T-helper 1 cell (primary cell): ENCODE measurements at places on chromosomes 6 and 20.

DNA sequence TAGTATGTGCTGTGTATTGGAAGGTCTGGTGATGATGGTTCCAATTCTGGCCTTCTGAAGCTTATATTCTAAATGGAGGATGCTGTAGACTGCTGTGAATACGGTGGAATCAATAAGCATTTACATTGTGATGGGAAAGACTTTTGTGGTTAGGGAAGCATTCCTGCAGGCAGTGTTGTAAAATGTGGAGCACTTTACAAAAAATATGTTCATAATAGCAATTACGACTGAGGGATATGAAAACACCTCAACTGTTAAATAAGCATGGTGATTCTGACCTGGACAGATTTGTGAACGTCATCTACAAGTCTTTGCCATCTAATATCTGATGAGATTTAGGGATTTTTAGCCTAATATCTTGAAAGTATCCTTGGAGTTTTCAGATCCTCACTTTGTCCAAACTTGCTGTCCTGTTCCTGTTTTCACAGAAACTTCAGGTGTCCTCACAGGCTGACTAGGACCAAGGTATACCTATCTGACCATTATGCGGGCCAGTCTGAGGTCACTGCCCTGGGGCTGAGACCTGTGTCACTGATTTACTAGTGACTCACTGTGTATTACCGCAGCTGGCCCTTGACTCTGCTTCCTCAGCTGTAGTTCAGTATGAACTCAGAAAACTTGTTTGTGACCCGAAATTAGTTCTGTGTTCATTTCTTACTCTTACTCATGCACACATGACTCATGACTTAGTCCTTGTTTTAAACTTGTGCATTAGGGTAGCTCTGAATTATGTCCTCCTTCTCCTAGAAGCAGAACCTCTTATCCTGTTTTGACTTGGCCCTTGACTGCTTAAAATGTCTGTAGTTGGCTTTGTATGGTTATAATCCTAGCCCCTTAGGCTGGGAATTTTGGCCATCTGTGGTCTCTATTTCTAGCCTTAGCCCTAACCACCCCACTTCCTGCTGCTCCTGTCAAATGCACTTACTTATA lies 343.0 kb downstream of the CDKAL1 start:
- DNase-seq: no peak

DNA sequence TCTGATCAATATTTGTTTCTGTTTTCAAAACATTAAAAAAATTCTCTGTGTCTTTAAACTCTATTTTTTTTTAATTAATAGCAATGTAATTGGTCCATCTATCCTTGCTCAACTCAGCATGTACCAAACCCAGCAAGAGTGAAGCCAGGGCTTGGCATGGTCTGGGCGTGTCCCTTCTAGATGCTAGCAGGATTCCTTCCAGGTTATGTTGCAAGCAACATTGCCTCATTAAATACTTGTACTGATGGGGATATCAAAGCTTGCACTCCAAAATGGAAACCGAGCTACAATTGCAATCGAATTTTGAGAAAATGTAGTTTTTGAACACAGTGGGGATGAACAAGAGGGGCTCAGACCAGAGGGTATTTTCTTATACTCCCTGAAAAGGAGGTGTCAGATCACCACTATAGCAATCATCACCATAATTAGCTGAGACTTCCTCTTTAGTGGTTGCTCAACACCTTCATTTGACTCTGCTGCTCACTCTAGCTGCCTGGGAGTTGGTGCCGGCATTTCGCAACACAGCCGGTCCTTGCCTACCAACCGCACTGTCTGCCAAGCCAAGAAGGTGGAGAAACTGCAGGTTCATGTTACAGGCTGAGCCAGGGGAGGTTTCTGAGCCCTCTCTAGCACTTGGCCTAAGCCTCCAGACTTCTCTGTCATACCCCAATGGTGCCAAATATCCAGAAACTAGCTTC lies 67.8 kb upstream of the RALGAPA2 start:
- DNase-seq: no peak

GRCh38 chr6:46528961-46529750 lies 37.9 kb upstream of the RCAN2 start:
- DNase-seq: no peak

- no peak for DNase-seq
Measured at GRCh38 chr20:18077157-18077556, 19.4 kb upstream of the OVOL2 start.

GRCh38 chr6:19715167-19715551 lies 122.0 kb upstream of the ID4 start:
- DNase-seq: no peak

DNA sequence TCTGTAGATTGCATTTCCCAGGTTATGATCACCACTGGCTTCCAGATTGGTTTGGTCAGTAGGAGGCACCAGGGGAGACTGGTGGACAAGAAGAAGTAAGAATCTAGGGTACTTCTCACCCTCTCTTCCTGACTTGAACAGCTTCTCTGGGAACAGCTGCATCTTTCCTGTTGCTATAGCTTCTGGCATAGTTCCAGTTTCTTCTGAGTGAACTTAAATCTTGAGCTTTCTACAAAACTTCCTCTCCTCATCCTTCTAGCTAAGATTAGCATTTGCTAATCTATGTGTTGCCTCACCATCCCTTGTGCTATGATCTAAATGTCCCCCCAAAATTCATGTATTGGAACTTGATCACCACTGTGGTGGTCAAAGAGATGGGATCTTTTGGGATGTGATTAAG lies 724.6 kb downstream of the UTRN start:
- DNase-seq: no peak

- no peak for DNase-seq
Measured at GRCh38 chr6:87180105-87180728, 24.9 kb downstream of the ZNF292 start.

- no peak for DNase-seq
Measured at GRCh38 chr20:10476319-10476724, 41.2 kb downstream of the SLX4IP start.

DNA sequence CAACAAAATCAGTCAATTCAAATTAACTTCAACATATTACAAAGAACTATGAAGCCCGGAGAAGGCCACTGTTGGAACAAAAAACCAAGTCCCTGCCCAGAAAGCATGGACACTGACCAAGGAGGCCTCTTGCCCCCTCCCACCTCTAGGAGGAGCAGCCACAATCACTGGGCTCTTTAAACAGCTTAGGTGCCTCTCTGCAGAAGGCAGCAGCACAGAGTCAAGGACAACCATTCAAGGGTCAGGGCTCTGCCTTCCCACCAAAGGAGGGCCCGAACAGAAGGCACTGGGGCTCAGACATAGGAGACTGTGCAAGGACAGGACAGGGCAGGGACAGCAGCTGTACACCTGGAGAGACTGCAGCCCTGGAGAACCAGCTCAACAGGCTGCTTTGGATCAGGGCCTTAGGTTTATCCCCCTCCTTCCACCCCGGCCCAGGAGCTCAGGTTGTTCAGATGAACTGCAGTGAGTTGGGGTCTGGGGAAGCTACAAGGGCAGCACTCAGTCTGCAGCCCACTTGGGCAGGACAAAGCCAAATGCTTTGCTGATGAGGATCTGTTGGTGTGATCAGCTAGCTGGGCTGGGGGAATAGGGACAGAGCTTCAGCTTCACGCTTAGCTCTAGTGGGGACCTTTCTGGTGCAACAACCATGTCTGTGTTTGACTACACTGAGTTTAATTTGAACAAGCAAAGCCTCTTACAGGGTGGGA lies 17.8 kb downstream of the TOMM34 start:
- no peak for DNase-seq

GRCh38 chr6:141541581-141542324 lies 591.0 kb upstream of the GJE1 start:
- DNase-seq: no peak

- DNase-seq: no peak
Measured at GRCh38 chr6:164252948-164253347, 838.4 kb downstream of the QKI start.

DNA sequence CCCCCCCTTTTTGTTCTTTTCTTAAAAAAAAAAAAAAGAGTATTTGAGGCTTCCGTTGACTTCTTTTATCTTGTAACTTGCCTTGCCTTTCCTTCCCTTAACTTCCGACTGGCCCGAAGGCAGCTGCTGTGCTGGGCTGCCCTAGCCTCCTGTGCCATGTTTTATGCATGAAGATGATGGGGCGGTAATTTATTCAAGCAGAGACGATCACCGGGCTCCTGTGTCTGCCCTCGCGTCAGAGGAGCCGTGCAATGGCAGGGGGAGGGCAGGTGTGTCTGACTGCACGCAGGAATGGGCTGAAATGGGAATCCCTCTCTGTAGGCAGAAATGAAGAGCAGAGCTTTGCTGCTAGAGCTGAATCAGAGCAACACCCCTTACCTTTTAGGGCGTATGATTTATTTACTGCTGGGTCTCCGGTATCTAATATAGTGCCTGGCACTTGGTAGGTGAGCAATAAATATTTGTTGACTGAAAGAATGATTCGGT lies 106.3 kb upstream of the RIPOR2 start:
- DNase-seq: peak; percentile 63

- no peak for DNase-seq
Measured at GRCh38 chr20:24584538-24585356, 115.3 kb downstream of the SYNDIG1 start.

DNA sequence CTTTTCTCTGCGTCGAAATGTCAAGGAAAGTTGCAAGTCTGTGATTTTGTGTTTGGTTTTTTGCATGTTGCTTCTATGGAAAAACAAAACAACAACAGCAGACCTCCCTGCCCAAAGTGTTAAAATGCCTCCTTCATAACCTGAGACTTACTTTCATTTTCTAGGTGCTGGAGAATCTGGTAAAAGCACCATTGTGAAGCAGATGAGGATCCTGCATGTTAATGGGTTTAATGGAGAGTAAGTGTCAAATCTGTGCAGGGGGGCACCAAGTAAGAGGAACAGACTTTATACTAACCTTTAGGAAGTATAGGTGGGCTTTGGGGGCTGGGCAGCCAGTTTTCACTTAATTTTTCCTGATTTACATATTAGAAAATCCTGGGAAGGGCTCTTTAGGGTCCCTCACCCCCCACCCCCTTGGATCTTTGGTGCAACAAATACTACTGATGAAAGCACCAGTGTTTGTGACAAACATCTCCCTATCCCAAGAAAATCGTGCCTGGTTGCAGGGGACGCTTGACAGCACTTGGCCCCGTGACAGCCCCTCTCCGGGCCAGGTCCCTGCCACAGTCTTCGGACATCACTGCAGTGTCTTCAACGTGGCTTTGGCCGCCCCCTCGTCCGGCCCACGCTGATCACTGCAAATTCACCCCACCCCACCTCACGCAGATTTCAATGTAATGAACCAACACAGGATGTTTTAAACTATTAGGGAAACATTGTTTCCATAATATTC lies 43.1 kb downstream of the GNAS start:
- DNase-seq: no peak

DNA sequence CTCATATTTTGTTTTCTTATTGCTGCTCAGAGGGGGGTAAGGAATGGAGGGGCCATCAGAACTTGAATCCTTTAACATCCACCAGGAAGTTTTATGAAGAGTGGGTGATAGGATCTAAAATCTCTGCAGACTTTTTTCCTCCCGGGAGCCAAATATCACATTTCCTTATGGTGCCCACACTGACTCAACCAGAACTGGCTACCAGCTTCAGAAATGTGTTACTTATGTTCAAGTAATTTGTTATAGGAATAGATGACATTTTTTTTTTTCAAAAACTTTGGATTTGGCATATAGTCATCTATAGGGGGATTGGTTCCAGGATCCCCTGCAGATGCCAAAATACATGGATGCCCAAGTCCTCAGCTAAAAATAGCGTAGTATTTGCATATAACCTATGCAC lies 18.4 kb downstream of the LHFPL5 start:
- no peak for DNase-seq

DNA sequence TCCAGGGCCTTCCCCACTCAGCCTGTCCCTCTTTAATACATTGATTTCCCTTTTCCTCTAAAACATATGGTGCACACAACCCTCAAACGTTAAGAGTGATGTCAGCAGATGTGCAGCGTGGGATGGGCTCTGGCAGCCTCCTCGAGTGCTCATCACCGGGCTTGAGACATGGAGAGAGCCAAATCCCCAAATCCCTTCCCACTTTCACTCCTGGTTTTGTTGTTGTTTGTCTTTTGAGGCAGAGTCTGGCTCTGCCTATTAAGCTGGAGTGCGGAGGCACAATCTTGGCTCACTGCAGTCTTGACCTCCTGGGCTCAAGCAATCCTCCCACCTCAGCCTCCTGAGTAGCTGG lies 5.8 kb upstream of the PLTP start:
- no peak for DNase-seq

- no peak for DNase-seq
Measured at GRCh38 chr20:30487947-30488926, 769.2 kb upstream of the DEFB115 start.

DNA sequence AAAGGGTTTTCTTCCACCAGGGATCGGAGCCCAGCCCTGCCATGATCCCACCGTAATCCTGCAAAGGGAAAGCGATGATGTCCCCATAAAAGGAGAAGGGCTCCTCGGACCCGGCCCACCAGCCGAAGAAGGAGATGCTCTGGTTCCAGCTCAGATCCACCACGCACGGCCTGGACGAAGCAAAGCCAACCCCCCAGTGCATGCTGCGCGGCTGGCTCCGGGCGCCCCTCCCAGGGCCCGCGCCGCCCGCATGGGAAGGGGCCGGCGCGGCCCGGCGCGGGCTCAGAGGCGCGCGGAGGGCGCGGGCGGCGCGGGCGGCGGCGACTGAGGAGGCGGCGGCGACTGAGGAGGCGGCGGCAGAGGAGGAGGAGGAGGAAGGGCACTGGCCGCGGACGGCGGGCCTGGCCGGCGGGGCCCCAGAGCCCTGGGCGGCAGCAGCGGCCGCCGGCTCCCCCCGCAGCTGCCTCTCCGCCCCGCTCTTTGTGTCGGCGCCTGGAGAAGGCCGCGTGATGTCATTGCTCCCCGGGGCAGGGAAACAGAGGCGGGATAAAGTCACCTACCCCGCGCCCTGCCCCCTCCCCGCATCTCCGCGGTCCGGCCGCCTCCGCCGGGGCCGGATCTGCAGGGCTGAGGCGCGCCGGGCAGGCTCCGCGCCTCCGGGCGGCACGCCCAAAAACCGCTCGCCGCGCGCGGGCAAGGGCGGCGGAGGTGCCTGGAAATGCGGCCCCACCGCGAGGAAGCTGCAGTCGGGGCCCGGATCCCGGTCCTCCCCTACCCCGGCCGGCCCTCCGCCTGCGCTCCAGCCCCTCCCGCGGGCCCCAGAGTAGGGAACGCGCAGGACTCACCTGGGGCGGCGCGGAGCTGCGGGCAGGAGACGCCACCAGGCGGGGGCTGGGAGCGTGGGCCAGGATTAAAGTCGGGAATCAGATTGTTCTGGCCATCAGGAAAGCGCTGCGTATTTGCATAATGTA lies at the start of gene FAXC:
Gene FAXC, minus strand, starts transcription at position 504 of the 971 bp plus-strand sequence. Its CDS starts 302 bp downstream, at position 202.
- no peak for DNase-seq

- no peak for DNase-seq
Measured at GRCh38 chr6:74467533-74468215, 738.2 kb downstream of the COL12A1 start.

GRCh38 chr6:16043171-16044135 lies 85.4 kb upstream of the MYLIP start:
- DNase-seq: no peak

GRCh38 chr6:46419576-46420002 lies 71.7 kb downstream of the RCAN2 start:
- no peak for DNase-seq

- no peak for DNase-seq
Measured at GRCh38 chr6:44831002-44831610, 443.6 kb downstream of the CDC5L start.
